Activated naive CD4-positive, alpha-beta T cell treated with anti-CD3 and anti-CD28 coated beads, Interleukin-2, amount 50 U/mL, for 16 hours (primary cell): ENCODE measurements at places on chromosomes 2 and 18.
A peak's percentile ranks its signal among the peaks of the same experiment; 100 is the strongest.

DNA sequence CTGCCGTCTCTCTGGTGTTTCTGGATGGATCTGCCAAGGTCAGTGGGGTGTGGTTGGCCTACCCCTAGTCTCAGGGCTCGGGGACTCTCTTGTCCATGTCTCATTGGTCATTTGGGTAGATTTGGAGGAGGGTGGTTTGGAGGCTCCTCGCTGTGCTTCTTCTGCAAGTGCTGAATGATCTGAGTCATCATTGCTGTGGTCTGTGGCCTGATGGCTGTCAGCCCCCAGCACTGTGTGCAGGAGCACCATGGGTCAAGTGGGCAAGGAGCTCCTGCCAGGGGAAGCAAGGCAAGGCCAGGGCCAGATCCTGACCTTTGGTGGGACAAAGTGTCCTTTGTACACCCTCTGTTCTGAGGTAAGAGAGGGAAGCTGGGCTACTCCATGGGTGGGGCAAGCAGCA, 221.8 kb downstream of the FHOD3 start:
- no peak for DNase-seq

DNA sequence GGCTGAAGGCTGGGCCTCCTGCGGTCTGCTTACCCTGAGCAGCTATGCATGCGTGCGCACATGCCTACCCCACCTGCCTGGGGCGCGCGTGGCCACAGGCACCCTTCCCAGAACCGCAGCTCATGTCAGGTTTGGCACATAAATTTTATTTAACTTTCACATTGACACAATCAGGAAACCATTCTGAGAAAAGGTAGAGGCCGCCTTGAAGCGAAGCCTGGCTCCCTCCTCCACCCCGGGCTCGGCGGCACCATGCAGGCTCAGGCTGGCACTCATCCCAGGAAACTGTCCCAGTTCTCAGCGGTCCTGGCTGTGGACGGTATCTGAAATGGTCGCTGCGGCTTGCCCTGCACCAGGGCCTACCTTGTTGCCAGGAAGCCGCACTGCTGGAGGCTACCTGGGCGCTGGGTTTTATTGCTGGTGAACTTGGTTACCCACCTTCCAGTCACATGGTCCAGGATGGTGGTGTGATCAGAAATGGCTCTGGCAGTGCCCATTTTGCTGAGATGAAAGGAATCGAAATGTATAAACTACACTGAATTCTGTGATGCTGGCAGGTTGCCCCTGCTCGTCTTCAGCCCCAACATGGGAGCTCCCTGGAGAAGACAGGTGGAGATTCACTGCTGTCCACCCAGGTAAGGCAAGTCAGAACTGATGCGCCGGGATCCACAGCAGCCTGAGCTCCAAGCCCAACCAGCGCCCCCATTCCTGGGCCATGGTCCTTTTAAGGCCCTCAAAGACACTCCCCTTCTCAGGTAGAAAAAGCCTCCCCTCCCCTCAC, 25.5 kb downstream of the CHST10 start:
- DNase-seq = no peak

- DNase-seq = no peak
Observed at GRCh38 chr18:63119647-63120046, 199.9 kb downstream of the BCL2 start.

GRCh38 chr18:50749945-50750344, 69.9 kb downstream of the MRO start:
- DNase-seq = no peak

DNA sequence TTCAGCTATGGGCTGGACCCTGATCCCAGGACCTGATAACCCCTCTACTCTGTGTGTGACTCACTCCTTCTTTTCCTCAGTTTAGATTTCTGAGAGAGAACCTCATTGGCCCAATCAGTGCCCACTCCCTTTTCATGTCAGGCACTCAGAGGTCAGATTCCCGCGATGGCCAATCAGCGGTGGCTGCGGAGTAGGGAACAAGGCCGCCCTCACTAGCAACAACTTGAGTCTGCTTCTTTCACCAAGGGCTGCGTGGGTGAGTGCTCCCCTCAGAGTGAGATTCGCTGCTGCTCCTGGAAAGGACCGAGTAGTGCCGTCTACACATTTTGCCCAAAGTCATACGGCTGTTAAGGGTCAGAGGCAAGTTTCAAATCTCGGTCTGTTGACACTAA, 34.7 kb downstream of the NPPC start:
- DNase-seq = no peak

- DNase-seq = peak; percentile 40
Observed at GRCh38 chr18:76620321-76621170, 125.5 kb upstream of the ZNF516 start.

DNA sequence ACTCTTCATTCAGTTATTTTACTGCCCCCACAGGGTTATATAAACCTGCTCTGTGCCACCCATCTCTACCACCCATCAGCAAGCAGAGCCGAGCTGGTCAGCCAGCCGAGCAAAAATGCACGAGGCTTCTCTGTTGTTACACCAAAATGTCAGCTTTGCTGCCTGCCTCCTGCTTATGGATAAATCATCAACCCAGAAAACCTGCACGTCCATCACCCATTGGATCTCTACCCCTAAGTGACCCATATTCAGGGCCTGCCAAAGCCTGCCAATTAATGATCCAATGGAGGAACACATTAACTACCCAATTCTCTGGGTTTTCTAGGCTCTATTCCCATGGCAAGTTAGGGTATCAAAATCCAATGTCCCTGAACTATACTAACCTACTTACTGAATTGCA, 365.5 kb upstream of the ACVR2A start:
- no peak for DNase-seq

DNA sequence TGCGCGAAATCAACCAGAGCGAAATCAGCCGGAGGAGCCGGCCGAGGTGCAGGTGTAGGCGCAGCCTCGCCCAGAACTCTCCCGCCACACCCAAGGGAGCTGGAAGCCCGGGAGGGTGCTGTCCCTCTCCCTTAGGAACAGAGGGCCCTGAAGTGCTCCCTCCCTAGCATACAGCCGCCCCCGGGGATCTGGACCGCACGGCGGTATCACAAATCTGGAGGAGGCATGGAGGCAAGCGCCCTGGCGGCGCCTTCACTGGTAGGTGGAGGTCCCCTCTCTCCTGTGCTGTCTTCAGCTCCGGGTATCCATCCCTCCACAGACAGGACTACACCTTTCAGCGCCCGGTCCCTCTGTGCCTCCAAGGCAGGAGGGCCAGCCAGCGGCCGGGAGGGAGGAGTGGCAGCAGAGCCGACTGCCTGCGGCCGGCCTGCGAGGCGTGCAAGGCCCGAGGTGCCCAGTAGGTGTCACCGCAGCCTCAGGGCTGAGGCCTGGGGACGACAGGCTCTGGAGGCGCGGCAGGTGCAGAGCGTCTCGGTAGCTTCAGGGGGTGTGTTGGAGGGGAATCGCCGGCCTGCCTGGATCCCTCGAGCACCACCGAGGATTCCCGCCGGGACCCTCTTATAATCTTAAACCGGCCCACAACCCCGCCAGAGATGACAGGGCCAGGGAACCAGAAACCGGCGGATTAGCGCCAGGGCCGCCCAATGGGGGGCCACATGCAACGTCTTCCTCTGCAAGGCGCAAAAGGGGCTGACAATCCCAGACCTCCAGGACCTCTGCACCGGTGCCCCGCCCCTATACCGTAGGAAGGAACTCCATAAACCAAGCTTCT, 2.8 kb downstream of the IHH start:
- DNase-seq = peak; percentile 81

DNA sequence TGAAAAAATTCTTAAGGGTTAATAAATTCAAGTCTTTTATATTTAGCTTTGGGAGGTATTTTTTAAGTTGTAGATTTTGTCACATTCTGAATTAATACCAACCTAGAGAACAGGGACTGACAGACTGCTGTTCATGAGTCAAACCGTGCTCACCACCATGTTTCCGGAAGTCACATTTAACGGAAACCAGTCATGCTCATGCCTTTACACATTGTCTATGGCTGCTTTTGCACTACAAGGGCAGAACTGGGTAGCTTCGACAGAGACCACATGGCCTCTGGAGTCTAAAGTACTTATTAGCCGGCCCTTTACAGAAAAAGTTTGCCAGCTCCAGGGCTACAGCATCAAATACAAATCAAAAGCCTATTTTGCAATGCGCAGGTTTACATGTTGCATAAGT, 33.3 kb downstream of the LONRF2 start:
- no peak for DNase-seq

DNA sequence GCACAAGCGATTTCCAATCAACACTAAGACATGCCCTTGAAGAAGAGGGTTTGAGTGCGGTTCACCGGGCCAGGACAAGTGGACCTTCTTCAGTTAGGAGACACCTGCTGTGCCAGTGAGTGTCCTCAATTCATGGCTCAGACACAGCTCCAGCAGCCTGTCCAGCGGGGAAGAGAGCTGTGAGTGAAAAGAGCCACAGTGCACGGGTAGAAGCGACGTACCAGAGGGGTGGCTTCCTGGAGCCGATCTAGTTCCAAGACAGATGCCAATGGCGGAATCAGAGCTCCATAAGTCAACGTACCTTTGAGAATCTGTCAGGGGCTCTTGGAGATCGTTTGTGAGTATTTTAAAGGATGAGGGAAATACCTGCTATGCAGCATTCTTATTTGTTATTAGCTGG, 119.9 kb upstream of the SALL3 start:
- DNase-seq = no peak

GRCh38 chr18:77911971-77912605, 662.4 kb downstream of the GALR1 start:
- DNase-seq = no peak

DNA sequence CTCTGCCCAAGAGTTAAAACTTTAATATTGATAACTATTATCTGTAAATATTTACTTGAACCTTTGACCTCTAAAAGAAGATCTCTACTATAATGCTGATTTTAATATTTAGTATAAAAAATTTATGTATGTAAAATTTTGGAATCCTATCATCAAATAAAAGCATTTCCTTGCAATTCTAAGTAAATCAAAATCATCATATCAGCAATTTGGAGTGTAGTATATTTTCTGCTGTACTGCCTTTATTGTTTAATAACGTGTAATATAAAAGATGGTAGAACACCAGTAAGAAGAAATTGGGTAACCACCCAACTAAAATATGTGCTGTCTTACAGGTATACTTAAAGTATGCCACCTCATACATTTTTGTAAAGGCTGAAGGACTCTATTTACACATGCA, 94.6 kb downstream of the TLK1 start:
- DNase-seq = no peak

GRCh38 chr2:11930211-11930761, 183.9 kb downstream of the LPIN1 start:
- no peak for DNase-seq

GRCh38 chr2:47695800-47696477, 87.0 kb upstream of the MSH6 start:
- no peak for DNase-seq

- no peak for DNase-seq
Observed at GRCh38 chr18:3248062-3248657, 559 bp downstream of the MYL12A start.

DNA sequence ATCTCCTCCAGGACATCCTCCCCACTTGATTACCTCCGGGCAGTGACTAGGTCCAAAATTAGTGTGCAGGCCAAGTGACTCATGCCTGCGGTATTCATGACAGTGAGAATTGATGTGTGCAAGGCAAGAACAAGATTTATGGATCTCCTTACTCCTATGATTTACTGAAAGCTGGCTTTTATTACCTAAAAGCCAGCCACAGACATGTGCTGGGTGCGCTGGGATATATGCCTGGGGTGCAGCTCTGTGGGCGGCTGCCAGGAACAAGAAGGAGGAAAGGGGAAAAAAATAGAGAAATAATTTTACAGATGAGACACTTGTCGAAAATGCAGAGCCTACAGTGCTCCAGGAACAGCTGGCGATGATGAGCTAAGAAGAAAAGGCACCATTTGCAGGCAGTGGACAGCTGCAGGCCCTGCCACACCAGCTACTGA, 359.3 kb downstream of the CMPK2 start:
- no peak for DNase-seq

DNA sequence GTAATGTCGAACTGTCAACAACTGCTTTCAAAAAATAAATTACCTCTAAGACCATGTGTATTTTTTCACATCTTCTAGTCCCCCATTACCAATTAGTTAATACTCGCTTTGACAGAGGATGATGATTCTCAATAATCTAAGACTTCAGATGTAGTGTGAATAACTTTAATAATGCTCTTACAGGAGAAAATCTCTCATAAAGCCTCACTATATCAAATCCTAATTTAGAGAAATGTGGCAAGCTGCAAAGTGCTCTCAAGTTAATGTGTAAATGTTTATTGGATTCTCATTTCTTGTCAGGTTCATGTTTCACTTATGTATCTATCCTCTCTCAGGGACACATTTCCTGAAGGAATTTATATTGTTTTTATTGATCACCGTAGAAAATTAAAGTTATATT, 223.9 kb downstream of the CDH7 start:
- no peak for DNase-seq

- DNase-seq = no peak
Observed at GRCh38 chr2:74439803-74440377, 1.8 kb downstream of the RTKN start.

DNA sequence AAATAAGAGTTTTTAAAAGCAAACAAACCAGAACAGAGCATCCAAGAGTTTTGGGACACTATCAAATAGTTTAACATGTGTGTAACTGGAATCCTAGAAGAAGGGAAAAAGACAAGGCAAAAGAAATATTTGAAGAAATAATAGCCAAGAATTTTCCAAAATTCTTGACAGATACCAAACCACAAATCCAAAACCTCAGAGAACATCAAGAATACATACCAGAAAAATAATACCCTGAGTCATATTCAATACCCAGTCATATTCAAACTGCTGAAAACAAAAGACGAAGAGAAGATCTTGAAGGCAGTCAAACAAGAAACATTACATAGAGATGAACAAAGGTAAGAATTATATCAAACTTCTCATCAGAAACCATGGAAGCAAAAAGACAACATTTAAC, 22.9 kb downstream of the INO80C start:
- DNase-seq = no peak

DNA sequence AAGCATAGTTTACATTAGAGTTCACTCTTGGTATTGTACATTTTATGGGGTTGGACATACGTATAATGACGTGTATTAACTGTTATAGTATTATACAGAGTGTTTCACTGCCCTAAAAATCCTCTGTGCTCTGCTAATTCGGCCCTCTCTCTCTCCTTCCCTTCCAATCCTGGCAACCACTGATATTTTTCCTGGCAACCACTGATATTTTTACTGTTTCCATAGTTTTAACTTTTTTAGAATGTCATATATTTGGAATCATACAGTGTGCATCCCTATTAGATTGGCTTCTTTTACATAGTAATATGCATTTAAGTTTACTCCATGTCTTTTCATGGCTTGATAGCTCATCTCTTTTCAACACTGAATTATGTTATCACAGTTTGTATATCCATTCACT, 526.7 kb downstream of the RIT2 start:
- DNase-seq = no peak

GRCh38 chr2:109143214-109144187, 14.5 kb downstream of the SH3RF3 start:
- DNase-seq = peak; percentile 72

GRCh38 chr18:34543356-34543755, 166.7 kb upstream of the DTNA start:
- no peak for DNase-seq

DNA sequence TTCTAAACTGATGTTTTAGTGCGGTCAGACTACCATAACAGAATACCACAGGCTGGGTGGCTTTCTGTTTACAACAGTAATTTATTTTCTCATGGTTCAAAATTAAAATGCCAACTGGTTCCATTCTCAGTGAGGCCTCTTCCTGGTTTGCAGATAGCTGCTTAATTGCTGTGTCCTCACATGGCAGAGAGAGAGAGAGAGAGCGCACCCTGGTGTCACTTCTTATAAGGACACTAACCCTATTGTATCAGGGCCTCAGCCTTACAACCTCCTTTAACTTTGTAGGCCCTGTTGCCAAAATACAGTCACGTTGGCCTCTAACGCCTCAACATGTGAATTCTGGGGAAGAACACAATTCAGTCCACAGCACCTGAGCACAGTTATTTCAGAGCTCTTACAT, 37.5 kb upstream of the ZNF385B start:
- no peak for DNase-seq

- no peak for DNase-seq
Observed at GRCh38 chr2:233032551-233033320, at the start of gene NEU2. Gene NEU2 (plus strand): TSS chr2:233032672. CDS start chr2:233032672, 0 bp downstream.
